DMS53 (cell line): ENCODE measurements at places on chromosomes 2 and 18.

- DNase-seq, result peak; percentile 96
Measured at GRCh38 chr2:73268830-73269685, 15.2 kb downstream of the FBXO41 start.

DNA sequence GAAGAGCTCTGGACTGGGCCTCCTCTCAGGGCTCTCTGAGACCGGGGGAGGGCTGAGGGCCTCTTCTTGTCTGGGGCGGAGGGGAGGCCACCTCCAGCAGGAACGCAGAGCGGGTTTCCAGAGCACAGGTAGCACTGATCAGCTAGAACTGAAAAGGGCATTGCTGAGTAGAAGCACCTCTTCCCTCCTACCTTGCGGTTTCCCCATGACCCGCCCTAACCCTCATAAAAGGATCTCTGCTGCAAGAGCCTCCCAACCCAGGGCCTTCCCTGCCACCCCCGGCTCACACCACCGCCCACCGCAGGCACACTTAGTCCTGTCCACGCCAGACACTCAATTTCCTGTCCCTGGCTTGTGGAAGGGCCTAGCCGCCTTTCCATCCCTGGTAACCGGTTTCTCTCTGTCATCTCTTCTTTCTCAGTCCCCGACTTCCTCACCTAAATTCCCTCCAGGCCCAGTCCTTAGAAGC, 966 bp downstream of the ADCY3 start:
- peak; percentile 49 for DNase-seq

DNA sequence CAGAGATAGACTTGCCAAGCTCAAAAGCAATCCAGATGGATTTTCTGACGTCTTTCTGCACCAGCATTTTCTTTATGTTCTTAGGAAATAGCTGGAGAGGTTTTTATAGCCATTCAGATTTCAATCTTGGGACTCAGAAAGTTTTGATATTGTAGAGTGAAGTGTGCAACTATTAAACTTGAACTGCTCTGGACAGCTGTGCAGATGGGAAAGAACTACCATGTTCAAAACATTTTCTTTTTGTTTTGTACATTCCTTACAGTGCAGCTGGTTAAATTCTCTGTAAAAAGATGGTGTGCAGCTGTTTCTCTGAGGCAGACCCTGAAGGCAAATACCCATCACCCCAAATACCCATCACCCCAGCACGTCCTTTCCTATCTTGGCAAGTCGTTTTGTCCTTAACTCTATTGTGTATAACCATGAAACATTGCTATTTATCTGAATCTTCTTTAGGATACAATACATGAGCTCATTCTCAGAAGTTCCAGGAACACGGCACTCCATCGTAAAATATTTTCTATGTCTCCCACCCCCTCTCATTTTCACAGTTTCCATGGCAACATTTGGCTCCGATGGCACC, 38.8 kb downstream of the AQP4 start:
- DNase-seq, result no peak

- DNase-seq, result peak; percentile 29
Measured at GRCh38 chr18:58314284-58314683, 270.3 kb downstream of the NEDD4L start.
